ENCODE measurements at places on chromosomes 5 and 9.

DNA sequence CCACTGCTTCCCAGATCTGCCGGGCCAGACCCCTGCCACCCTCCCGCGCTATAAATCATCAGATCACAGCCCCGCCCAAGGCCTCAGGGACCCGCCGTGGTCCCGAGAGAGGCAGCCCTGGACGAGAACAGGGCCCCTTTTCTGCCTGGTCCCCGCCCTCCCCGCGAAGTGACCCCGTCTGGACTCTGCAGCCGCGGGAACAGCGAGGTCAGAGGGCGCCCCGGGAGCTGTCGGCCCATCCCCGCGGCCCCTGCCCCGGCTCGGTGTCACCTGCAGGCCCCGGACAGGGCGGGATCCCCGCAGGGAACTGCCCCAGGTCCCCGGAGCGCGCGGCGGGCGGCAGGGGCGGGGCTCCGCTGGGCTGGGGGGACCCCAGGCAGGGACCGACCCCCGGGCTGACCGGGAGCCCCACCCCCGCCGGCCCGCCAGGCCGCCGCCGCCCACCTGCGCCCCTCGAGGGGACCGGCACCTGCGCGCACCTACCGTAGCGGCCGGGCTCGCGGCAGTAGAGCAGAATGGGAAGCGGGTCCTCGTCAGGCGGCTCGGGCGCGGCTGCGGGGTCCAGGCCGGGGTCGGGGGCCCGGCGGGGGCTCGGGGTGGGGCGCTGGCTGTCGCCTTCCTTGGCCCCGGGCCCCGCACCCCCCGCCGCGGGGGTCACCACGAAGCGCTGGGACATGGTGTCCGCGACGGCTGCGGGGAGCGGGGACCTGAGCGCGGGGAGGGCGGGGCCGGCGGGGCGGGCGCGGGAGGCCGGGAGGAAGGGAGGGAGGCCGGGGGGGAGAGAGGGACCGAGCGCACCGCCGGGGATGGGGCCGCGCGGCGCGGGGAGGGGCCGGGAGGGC, 43.5 kb upstream of the SLC12A7 start:
- DNase-seq: no peak
- H3K4me1 ChIP-seq: peaks cover 21% of the 10 kb centered on the region
- no peak overlapping the region for H3K27ac ChIP-seq

- H3K27me3 ChIP-seq: peaks cover 4% of the 10 kb centered on the region
- peak; percentile 5 for DNase-seq
- H3K4me3 ChIP-seq: no peak overlapping the region
- no peaks in the 10 kb centered on the region for H3K4me1 ChIP-seq
- H3K36me3 ChIP-seq: no peaks in the 10 kb centered on the region
Measured at GRCh38 chr5:66713998-66714397, 117.8 kb downstream of the MAST4 start.

- peaks cover 50% of the 10 kb centered on the region for H3K27me3 ChIP-seq
- peak overlapping the region; percentile 40 for H3K4me3 ChIP-seq
- H3K27ac ChIP-seq: no peak overlapping the region
- no peak for DNase-seq
- peaks cover 9% of the 10 kb centered on the region for H3K4me1 ChIP-seq
- no peaks in the 10 kb centered on the region for H3K36me3 ChIP-seq
Measured at GRCh38 chr5:161546095-161546469, 443 bp downstream of the GABRB2 start.

DNA sequence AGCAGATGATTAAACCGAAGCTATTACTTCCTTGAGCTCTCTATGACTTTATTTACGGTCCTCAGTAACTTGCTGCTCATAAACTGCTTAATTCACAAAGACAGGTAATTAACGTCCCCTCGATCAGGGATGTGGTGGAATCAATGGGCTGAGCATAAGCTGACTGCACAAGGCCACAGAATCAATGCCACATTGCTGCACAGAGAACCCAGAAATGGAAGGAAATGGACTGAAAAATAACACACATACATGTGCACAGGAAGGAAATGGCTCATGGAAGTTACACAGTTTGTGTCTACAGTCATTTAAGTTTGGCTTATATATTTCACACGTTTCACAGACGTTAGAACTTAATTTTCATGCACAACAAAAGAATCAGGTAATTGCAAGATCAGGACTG, 118.3 kb upstream of the KLF9 start:
- H3K36me3 ChIP-seq: no peaks in the 10 kb centered on the region
- no peaks in the 10 kb centered on the region for H3K27me3 ChIP-seq
- H3K27ac ChIP-seq: peak overlapping the region; percentile 13
- H3K4me1 ChIP-seq: peaks cover 14% of the 10 kb centered on the region

DNA sequence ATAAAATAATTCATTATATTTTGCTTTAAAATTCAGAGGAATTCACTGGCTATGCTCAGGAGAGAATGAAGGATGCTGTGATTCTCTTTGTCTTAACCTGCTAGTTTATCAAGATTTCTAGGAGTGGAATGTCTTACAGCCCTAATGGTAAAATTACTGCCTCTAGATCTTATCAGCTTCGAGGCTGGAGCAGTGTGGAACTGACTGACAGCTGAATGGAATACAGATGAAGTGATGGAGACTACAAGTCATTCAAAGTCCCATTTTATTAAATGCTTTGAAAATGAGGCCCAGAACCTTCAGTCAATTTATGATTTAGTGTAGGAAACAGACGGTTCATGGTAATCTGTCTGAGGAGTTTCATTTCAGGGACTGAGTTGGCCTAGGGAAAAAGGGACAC, 202.1 kb downstream of the RFX3 start:
- DNase-seq: no peak
- no peak overlapping the region for H3K4me3 ChIP-seq
- peaks cover 11% of the 10 kb centered on the region for H3K36me3 ChIP-seq
- H3K27me3 ChIP-seq: no peaks in the 10 kb centered on the region
- H3K4me1 ChIP-seq: peaks cover 3% of the 10 kb centered on the region

Measured in activated CD8-positive, alpha-beta T cell treated with anti-CD3 and anti-CD28 coated beads for 36 hours (primary cell).